Left lung (tissue), 14 donors: ENCODE measurements at places on chromosomes 7 and 10. TPM values are rescaled to one million over a fixed set of nuclear protein-coding genes. Genes with fewer than 3 reads are reported as not detected.
A peak's percentile ranks its signal among the peaks of the same experiment; 100 is the strongest.

- DNase-seq: peak; percentile 85
- H3K4me1 ChIP-seq: peaks cover 54% of the 10 kb centered on the region
- H3K4me3 ChIP-seq: no peak overlapping the region
- H3K27me3 ChIP-seq: no peaks in the 10 kb centered on the region
- H3K36me3 ChIP-seq: no peaks in the 10 kb centered on the region
- peak overlapping the region; percentile 86 for H3K27ac ChIP-seq
Measured at GRCh38 chr10:71860243-71861029, 9.4 kb upstream of the PSAP start.

GRCh38 chr10:112649006-112649821, 202.2 kb downstream of the VTI1A start:
- H3K4me3 ChIP-seq: no peak overlapping the region
- no peaks in the 10 kb centered on the region for H3K4me1 ChIP-seq
- no peaks in the 10 kb centered on the region for H3K27me3 ChIP-seq
- H3K27ac ChIP-seq: no peak overlapping the region

DNA sequence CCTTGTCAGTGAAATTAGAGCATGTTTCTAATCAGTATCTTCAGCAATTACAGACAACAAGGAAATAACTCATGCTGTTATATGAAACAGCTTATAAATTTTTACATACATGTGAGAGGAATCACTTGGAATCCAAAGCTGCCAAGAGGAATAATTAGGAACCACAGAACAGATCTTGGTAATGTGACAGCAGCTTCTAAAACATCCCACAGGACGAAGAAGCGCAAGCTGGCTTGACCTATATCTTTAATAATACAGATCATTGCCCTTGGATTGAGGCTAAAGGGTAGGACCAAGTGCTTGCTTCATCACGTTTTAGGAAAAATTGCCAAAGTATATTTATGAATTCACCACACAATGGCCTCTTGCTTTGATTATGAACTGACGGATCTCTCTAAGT, 869.8 kb downstream of the LRMDA start:
- H3K4me1 ChIP-seq: peaks cover 20% of the 10 kb centered on the region
- no peak overlapping the region for H3K27ac ChIP-seq
- DNase-seq: no peak

PARG gene
- polyA plus RNA-seq: 27.8 TPM

NME8 gene
- not detected for polyA plus RNA-seq

GRCh38 chr7:85699482-85699881, 512.6 kb upstream of the SEMA3D start:
- H3K4me1 ChIP-seq: no peaks in the 10 kb centered on the region
- H3K27ac ChIP-seq: no peak overlapping the region
- no peaks in the 10 kb centered on the region for H3K36me3 ChIP-seq
- no peaks in the 10 kb centered on the region for H3K27me3 ChIP-seq
- no peak overlapping the region for H3K4me3 ChIP-seq
- DNase-seq: no peak

DNA sequence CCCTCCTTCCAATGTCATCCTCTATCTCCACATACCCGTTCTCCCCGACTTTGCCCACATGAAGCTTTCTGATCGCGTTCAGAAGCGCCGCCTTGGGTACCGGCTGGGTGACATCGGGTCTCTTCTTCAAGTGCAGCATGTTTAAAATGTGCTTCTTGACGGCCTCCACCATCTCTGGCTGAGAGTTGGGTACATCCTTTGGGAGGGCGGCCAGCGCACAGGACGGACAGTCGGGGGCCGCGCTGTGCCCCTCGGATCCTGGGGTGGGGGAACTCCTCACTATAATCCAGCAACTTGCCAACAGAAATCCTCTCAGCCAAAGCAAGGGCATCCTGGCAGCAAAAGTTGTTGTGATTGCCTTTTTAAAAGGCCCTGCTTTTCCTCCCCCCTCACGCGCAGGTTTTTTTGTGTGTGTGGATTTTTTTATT, 2.8 kb downstream of the INHBA start:
- H3K36me3 ChIP-seq: no peaks in the 10 kb centered on the region
- H3K4me3 ChIP-seq: peak overlapping the region; percentile 27
- H3K27ac ChIP-seq: peak overlapping the region; percentile 67
- no peaks in the 10 kb centered on the region for H3K4me1 ChIP-seq
- peak; percentile 67 for DNase-seq

EIF4H gene
- polyA plus RNA-seq: 283 TPM

DNA sequence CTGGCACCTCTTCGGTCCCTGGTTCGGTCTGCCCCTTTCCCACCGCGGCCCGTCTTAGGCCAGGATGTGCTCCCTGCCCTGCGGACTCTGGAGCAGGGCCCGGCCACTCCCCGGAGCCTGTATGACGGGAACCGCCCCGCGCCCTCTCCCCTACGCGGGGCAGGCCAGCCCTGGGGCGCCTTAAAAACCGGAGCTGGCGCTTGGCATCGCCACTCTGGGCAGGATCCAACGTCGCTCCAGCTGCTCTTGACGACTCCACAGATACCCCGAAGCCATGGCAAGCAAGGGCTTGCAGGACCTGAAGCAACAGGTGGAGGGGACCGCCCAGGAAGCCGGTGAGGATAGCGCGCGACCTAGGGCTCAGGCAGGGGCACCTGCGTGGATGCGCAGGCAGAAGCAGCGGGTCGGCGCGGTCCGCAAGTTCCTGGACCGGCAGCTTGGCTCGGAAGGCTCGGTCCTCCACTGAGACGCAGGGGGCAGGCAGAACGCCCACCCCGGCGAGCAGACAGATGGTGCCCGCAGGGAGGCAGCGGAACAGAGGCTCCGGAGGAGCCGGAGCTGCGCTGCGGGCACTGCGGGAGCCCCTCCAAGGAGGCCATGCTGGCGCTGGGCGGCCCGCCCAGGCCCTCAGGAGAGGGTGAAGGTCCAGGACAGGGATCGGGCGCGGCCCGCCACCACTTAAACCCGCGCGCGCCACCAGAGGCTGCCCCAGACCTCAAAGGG, at the start of gene ADIRF:
ADIRF (plus strand) TSS at position 212 of the 723 bp plus-strand sequence; CDS start at position 275, 63 bp downstream.
- H3K36me3 ChIP-seq: no peaks in the 10 kb centered on the region
- peaks cover 32% of the 10 kb centered on the region for H3K4me1 ChIP-seq
- H3K27me3 ChIP-seq: peaks cover 49% of the 10 kb centered on the region
- DNase-seq: peak; percentile 88

GRCh38 chr7:31020652-31021051, 31.5 kb upstream of the ADCYAP1R1 start:
- no peak for DNase-seq
- H3K27me3 ChIP-seq: no peaks in the 10 kb centered on the region
- H3K4me1 ChIP-seq: no peaks in the 10 kb centered on the region
- H3K27ac ChIP-seq: no peak overlapping the region

C10orf67 gene
- 0.56 TPM for polyA plus RNA-seq

GRCh38 chr10:97511711-97512440, 13.2 kb downstream of the UBTD1 start:
- H3K27ac ChIP-seq: no peak overlapping the region
- no peak for DNase-seq
- no peak overlapping the region for H3K4me3 ChIP-seq
- no peaks in the 10 kb centered on the region for H3K27me3 ChIP-seq
- H3K36me3 ChIP-seq: no peaks in the 10 kb centered on the region

TMEM229A gene
- polyA plus RNA-seq: 1.6 TPM

GRCh38 chr10:3104251-3104918, 37.0 kb downstream of the PFKP start:
- peaks cover 4% of the 10 kb centered on the region for H3K4me1 ChIP-seq
- H3K36me3 ChIP-seq: peaks cover 75% of the 10 kb centered on the region
- H3K27ac ChIP-seq: no peak overlapping the region
- peak; percentile 31 for DNase-seq
- H3K4me3 ChIP-seq: no peak overlapping the region

COBL gene
- polyA plus RNA-seq: 4.4 TPM

DNA sequence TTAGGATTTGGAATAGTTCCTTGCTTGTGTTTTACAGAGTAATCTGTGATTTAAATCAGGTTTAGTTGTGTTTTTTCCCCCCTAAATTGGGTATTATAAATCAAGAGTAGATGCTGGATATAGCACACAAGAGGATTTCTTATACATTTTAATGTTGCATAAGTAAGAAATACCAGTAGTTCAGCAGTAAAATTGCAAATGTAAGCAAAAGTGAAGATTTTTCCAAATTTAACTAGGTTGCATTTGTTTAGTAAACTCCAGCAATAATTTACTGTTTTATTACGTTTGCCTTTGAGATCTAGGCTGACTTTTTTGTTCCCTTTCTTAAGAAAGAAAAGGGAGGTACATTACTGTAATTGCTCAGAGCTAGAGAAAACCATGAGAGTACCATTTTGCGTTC, 207.3 kb downstream of the LRMDA start:
- no peaks in the 10 kb centered on the region for H3K4me1 ChIP-seq
- DNase-seq: no peak
- no peaks in the 10 kb centered on the region for H3K27me3 ChIP-seq
- H3K36me3 ChIP-seq: no peaks in the 10 kb centered on the region

NXPH1 gene
- polyA plus RNA-seq: not detected

DNA sequence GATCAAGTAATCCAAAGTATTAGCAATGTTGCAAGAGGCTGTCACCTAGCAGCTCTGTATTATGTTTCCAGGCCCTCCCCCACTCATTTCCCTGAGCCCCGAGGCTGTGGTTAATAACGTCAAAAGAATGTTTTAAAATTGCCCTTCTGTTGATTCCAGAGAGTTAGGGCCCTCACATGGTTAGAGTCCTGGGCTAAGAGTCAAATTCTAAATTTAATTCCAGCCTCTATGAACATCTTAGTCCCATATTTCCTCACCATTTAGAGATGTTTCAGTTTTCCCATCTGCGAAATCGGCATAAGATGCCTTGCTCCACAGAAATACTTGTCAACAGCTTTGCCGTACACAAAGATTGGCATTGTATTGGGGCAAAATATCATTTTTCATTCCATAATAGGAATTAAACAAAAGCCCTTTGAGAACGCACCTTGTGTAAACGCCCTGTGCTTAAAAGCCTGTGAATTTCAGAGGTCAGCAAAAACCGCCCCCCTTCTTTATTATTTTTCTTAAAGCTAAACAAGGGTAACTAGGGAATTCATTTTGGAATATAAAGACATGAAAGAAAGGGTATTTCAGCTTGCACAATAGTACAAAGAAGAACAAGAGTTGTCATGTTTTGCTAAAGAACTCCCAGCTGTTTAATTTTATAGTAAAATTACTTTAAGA, 135.8 kb downstream of the ARID5B start:
- H3K4me1 ChIP-seq: peaks cover 19% of the 10 kb centered on the region
- DNase-seq: no peak
- no peaks in the 10 kb centered on the region for H3K27me3 ChIP-seq
- no peaks in the 10 kb centered on the region for H3K36me3 ChIP-seq
- H3K4me3 ChIP-seq: no peak overlapping the region

DNA sequence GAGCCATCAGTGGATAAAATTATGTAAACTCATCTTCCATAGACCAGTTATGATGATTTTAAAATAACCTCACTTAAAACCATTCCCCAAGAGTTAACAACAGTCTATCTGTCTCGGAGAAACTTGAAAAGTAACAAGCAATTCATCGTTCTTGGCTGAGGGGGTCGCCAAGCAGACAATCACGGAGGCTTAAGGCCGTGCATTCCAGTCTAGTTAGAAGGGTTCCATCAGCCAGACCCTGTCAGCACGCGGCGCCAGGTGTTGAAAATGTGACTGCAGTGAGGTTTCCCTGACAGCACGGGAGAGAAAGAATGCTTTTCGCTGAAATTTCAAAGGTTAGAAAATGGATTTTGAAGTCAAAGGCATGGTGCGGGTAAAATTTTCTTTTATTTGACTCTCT, 1025.0 kb upstream of the CELF2 start:
- H3K27ac ChIP-seq: no peak overlapping the region

GRCh38 chr7:30147785-30148184, 13.0 kb downstream of the MTURN start:
- H3K4me1 ChIP-seq: peaks cover 6% of the 10 kb centered on the region
- no peak overlapping the region for H3K27ac ChIP-seq
- no peak overlapping the region for H3K4me3 ChIP-seq
- no peak for DNase-seq
- no peaks in the 10 kb centered on the region for H3K36me3 ChIP-seq
- H3K27me3 ChIP-seq: no peaks in the 10 kb centered on the region

KCNIP2 gene
- polyA plus RNA-seq: 8.9 TPM

- H3K4me1 ChIP-seq: no peaks in the 10 kb centered on the region
- no peaks in the 10 kb centered on the region for H3K36me3 ChIP-seq
- no peak for DNase-seq
- no peaks in the 10 kb centered on the region for H3K27me3 ChIP-seq
Measured at GRCh38 chr7:34224281-34224680, 318.9 kb downstream of the BMPER start.

CD36 gene
- polyA plus RNA-seq: 303 TPM

GRCh38 chr10:69107176-69107490, 16.8 kb upstream of the VPS26A start:
- peaks cover 19% of the 10 kb centered on the region for H3K4me1 ChIP-seq
- H3K27ac ChIP-seq: peak overlapping the region; percentile 9
- no peaks in the 10 kb centered on the region for H3K36me3 ChIP-seq
- H3K27me3 ChIP-seq: no peaks in the 10 kb centered on the region

- no peaks in the 10 kb centered on the region for H3K27me3 ChIP-seq
- H3K4me1 ChIP-seq: peaks cover 40% of the 10 kb centered on the region
- no peak for DNase-seq
- H3K27ac ChIP-seq: peak overlapping the region; percentile 86
Measured at GRCh38 chr10:35642793-35643114, 658 bp upstream of the FZD8 start.

SPRN gene
- polyA plus RNA-seq: 2.8 TPM

CFTR gene
- polyA plus RNA-seq: 32.7 TPM

DNA sequence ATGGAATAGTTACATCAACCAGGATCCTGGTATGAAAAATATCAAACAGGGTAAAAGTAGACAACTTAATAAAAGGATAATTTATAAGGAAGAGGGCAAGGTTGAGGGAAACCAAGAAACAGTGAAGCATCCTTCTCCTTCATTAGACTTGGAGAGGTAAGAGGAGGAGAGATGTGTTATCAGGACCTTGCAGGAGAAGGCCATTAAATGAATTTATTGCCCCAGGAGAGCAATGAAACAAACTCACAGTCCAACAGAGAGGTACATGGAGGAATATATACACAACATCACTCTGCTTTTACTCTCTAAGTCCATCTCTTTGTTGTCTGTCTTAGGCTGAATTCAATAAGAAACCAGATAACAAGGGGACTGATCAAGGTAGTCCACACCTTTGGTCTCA, 966.2 kb downstream of the SORCS1 start:
- no peaks in the 10 kb centered on the region for H3K4me1 ChIP-seq
- DNase-seq: no peak
- no peaks in the 10 kb centered on the region for H3K27me3 ChIP-seq
- no peak overlapping the region for H3K4me3 ChIP-seq
- H3K36me3 ChIP-seq: no peaks in the 10 kb centered on the region
- H3K27ac ChIP-seq: no peak overlapping the region

STOX1 gene
- 5.1 TPM for polyA plus RNA-seq

- no peaks in the 10 kb centered on the region for H3K4me1 ChIP-seq
- no peaks in the 10 kb centered on the region for H3K27me3 ChIP-seq
- H3K36me3 ChIP-seq: no peaks in the 10 kb centered on the region
Measured at GRCh38 chr10:49349390-49349789, 46.5 kb downstream of the DRGX start.

DNA sequence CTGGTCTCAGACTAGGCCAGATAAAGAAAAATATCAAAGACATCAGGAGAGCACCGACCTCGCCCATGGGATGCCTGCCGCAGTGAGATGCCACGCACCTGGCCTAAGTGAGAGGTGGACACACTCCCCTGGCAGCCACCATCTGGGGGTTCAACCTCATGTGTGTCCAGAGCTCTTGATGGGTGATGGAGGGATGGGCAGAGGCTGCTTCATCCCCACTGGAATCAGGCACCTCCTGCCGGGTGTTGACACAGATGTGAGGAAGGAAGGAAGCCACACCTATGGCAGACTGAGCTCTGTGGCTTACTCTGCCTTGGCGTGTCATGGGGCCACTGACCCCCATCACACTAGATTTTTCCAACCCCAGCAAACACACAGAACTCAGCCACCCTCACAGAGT, 11.4 kb downstream of the ZNF488 start:
- H3K36me3 ChIP-seq: no peaks in the 10 kb centered on the region
- no peaks in the 10 kb centered on the region for H3K4me1 ChIP-seq
- DNase-seq: no peak
- H3K4me3 ChIP-seq: no peak overlapping the region
- H3K27ac ChIP-seq: no peak overlapping the region
- no peaks in the 10 kb centered on the region for H3K27me3 ChIP-seq

OR2A5 gene
- 0.06 TPM for polyA plus RNA-seq
